CD4-positive, alpha-beta T cell treated with Interleukin-15 for 1 hour (primary cell): ENCODE measurements at places on chromosomes 7 and 10.

DNA sequence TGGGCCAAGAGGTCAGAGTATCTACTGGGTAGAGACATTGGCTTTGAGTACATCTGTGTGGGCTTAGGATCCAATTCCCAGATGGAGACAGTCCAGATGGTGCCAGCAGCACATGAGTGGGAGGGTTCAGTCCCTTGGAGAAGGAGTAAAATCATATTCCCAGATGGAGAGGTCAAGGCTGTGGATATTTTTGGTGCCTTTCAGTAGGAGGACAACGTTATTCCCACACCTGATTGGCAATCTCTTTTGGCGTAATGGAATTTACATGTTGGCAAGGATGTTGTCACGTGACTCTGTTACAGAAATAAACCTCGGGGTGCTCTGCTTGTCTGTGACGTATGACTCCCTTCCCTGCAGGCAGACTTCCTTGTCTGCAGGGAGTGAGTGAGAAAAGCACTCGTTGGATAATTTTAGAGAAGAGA, 27.6 kb downstream of the NPS start:
- no peak for DNase-seq

DNA sequence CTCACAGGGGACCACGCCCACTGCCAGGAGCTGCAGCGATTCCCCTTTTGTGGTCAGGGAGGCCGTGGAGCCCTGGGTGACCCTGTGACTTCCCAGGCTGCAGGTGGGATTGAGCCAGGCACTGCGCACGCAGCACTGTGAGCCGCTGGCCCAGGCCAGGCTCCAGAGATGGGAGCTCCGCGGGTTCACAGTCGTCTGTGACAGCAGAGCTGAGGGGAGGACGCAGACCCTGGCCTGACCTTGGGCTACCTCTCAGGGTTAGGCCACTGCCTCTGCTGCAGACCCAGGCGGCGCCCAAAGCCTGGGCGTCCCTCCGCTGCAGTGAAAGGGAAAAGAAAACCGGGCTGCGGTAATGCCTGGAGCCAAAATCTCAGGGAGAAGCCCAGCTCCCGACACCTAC, 107.5 kb upstream of the GPR26 start:
- DNase-seq: no peak

DNA sequence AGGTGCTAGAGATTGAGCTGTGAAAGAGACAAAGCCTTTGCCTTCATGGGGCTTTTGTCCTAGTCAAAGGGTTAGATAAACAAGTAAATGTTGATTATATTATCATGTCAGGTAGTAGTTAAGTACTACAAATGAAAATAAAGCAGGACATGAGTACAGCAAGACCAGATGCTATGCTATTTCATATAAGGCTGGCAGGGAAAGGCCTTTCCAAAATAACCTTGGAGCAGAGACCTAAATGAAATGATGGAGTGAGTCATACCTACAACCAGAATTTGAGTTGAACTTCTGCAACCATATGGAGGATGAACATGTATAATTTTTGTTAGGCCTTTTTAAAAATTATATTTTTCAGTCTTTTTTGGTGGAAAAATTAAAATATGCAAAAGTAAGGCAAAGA, 23.6 kb upstream of the SEMA4G start:
- no peak for DNase-seq

DNA sequence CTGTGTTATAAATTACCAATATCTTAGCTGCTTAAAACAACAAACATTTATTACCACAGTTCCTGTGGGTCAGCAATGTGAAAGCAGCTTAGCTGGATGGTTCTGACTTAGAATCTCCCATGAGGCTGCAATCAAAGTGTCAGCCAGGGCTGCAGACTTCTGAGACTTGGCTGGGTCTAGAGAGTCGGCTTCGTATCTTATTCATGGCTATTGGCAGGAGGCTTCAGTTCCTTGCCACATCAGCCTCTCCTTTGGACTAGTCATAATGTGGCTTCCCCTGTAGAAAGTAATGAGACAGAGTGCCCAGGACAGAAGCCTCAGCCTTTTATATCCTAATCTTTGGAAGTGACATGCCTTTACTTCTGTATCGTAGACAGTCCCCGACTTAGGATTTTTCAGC, 27.3 kb downstream of the RALA start:
- DNase-seq: no peak

- no peak for DNase-seq
These were observed 142.6 kb upstream of the TMEM196 start for GRCh38 chr7:19916046-19916445.
